ENCODE measurements at places on chromosomes 16 and 17. TPM values are rescaled to one million over a fixed set of nuclear protein-coding genes. Genes with fewer than 3 reads are reported as not detected.

STRADA gene
- 24.4 TPM for polyA plus RNA-seq

OR2C1 gene
- not detected for polyA plus RNA-seq

TMEM100 gene
- 9.3 TPM for polyA plus RNA-seq

DNA sequence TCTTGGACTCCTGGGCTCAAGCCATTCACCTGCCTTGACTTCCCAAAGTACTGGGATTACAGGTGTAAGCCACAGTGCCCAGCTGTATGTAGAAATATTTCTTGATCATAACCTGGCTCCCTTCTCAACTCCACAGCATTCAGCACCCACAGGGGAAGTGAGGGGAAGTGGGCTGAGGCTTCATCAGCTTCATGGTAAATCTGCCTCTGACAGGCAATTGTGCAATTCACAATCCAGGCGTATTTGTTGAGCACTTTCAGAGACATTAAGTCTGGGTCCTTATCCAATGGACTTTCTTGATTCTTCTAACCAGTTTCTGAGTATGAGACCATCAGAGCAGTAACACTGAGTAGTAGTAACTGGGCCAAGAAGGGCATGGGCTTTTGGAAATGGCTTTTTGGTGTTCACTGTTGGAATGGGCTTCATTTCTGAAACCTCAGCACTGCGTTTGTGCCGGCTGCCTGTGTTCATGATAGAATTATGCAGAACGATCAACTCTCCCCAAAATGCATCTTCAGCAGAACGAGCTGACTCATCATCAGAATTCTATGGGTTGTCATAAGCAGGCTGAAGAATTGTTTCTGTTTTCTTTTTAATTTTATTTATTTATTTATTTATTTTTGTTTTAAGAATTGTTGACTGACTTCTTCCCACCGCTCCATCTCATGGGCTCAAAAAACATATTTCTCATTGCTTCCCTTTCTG is 28.9 kb downstream of the FAM20A start:
- no peak for DNase-seq
- H3K36me3 ChIP-seq, result no peaks in the 10 kb centered on the region
- no peak overlapping the region for H3K27ac ChIP-seq
- H3K4me3 ChIP-seq, result no peak overlapping the region

- H3K36me3 ChIP-seq, result no peaks in the 10 kb centered on the region
- peaks cover 3% of the 10 kb centered on the region for H3K4me1 ChIP-seq
- DNase-seq, result no peak
Observed at GRCh38 chr16:19831678-19832077, 53.0 kb downstream of the GPRC5B start.

SMPD3 gene
- polyA plus RNA-seq, result 9.5 TPM

DNA sequence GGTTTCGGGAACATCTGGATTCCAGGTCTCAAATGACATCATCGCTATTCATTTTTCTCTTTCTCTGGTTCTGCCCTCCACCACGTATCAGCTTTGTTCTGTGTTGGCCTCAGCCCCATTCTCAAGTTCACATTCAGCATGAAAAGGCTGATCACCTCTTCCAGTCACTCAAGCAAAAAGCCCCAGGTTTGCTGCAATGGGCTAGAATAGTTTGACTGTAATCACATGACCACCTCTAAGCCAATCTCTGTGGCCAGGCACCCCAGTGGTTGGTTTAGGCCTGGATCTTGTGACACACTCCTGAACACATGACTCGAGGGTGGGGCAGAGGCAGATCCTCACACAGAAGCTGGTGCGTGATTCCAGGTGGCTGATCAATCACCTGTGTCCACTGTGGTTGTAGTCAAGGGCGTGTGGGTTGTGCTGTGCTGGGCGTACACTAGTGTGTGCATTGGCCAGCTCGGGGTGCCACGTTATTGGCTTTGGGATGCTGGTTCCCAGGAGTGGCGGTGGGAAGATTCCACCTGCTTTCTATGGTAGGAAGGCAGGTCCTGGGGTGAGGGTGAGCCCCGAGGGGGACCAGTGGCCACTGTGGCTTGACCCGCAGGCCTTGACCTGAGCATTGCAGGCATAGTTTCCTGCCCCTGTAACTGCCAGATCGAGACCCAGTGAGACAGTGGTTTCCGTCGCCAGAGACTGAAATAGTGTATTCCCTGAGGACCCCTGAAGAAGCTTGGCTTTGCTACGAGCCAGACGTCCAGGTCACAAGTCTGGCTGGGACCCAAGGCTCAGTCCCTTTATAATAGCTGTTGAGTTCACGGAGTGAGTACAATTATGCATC is 12.0 kb downstream of the EEF2K start:
- H3K36me3 ChIP-seq, result no peaks in the 10 kb centered on the region
- DNase-seq, result no peak
- no peak overlapping the region for H3K4me3 ChIP-seq
- H3K4me1 ChIP-seq, result peaks cover 4% of the 10 kb centered on the region

ABI3 gene
- polyA plus RNA-seq, result 0.43 TPM

SLC13A2 gene
- 1.1 TPM for polyA plus RNA-seq

GRCh38 chr17:19672009-19672750 is 23.6 kb downstream of the ALDH3A2 start:
- no peaks in the 10 kb centered on the region for H3K27me3 ChIP-seq
- peak; percentile 62 for DNase-seq
- no peak overlapping the region for H3K4me3 ChIP-seq

KRTAP9-8 gene
- polyA plus RNA-seq, result not detected

GRCh38 chr16:9002042-9002441 is 38.3 kb upstream of the USP7 start:
- no peak overlapping the region for H3K27ac ChIP-seq
- no peak overlapping the region for H3K4me3 ChIP-seq
- no peaks in the 10 kb centered on the region for H3K36me3 ChIP-seq

DNA sequence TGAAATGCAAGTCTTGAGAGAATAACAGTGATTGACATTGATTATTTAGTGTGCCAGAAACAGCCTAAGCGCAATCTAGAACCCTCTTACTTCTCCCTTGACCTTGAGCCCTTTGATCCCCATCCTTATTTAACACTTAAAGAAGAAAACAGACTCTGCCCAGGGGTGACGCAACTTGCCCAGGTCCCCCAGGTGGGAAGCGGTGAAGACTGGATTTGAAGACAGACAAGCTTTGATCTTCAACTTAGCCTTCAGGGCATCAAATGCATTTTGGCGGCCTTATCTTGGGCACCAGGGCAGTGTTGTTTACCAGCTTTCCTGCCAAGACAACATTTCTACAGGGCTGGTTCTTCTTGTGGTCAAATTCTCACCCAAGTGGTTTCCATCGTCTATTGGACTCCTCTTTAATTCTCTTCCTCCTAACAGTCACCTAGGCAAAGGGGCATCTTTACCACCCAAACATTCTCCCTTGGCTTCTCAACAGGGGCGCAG is 8.9 kb upstream of the CIITA start:
- no peak overlapping the region for H3K4me3 ChIP-seq
- H3K4me1 ChIP-seq, result no peaks in the 10 kb centered on the region
- DNase-seq, result no peak
- H3K36me3 ChIP-seq, result no peaks in the 10 kb centered on the region
- no peak overlapping the region for H3K27ac ChIP-seq

PEX12 gene
- 9.0 TPM for polyA plus RNA-seq

C16orf74 gene
- polyA plus RNA-seq, result 7.8 TPM

- H3K36me3 ChIP-seq, result no peaks in the 10 kb centered on the region
- H3K4me1 ChIP-seq, result no peaks in the 10 kb centered on the region
- no peak overlapping the region for H3K4me3 ChIP-seq
- no peaks in the 10 kb centered on the region for H3K27me3 ChIP-seq
- no peak overlapping the region for H3K27ac ChIP-seq
- no peak for DNase-seq
Observed at GRCh38 chr17:64223283-64223682, 39.8 kb downstream of the TEX2 start.

Data from hepatocyte (in vitro differentiated cells).